ENCODE measurements at places on chromosomes 16 and 17.

GRCh38 chr17:28812748-28813377, 29.7 kb downstream of the FAM222B start:
- peak; percentile 35 for DNase-seq

- peak; percentile 56 for DNase-seq
Observed at GRCh38 chr16:72847187-72848027, 200.5 kb downstream of the ZFHX3 start.

- no peak for DNase-seq
Observed at GRCh38 chr17:47728214-47728877, 4.7 kb upstream of the TBX21 start.

DNA sequence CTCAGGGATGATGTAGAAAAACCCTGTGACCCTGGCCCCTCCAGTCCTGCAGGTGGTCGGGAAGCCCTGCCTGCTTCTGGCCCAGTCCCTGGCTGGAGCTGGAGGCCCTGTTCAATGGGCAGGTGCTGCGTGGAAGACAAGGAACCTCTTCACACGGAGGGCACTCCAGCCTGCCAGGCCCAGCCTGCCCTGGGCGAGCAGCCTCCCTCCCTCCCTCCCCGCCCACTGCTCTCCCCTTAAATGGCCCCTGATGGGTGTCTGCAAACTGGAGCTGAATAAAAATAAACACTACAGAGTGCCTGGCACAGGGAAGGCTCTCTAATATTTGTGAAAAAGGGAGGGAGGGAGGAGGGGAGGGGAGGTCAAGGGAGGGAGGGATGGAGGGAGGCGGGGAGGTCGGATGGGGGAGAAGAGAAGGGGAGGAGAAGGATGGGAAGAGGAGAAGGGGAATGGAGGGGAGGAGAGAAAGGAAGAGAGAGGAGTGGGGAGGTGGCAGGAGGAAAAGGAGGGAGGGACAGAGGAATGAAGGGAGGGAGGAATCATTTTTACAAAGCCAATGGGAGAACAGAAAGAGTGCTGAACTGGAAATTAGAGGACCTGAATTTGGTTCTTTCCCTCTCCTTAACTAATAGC, 222.8 kb upstream of the TNRC6C start:
- no peak for DNase-seq

DNA sequence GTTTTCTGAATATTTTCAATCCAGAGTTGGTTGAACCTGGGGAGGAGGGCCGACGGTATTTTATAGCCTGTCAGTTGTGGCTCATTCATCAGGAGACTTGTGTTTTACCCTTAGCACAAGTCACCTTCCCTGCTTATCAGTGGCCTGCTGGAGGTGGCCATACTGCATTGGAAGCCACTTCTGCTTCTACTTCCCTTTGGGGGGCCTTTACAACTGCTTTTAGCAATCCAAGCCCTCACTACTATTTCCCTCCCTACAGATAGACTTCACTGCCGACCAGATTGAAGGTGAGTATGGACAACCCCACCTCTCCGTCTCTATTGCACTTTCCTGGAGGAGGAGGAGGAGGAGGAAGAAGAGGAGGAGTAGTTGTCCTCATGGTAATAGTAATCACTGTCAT, 4.4 kb downstream of the MYL4 start:
- no peak for DNase-seq

DNA sequence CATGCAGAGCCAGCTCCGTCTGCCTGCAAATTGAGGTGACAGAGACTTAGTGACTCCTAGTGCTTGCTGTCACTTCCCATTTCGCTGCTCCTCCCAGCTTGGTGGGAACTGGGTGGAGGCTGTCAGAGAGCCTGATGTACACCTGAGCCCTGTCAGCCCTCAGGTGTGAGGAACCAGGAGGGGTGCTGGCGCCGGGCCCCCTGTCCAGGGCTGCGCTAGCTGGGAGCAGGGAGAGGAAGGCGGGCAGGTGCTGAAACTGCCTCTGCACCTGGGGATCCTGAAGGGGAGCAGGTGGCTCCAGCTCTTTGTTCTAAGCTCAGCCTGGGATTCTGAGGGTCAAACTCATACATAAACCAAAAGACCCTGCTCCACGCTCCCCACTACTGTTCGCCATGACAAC, 10.8 kb upstream of the WSCD1 start:
- DNase-seq, result no peak

GRCh38 chr17:12627177-12627629, 38.5 kb upstream of the MYOCD start:
- DNase-seq, result no peak

GRCh38 chr16:2866431-2866830, 8.5 kb upstream of the PRSS22 start:
- DNase-seq, result no peak

DNA sequence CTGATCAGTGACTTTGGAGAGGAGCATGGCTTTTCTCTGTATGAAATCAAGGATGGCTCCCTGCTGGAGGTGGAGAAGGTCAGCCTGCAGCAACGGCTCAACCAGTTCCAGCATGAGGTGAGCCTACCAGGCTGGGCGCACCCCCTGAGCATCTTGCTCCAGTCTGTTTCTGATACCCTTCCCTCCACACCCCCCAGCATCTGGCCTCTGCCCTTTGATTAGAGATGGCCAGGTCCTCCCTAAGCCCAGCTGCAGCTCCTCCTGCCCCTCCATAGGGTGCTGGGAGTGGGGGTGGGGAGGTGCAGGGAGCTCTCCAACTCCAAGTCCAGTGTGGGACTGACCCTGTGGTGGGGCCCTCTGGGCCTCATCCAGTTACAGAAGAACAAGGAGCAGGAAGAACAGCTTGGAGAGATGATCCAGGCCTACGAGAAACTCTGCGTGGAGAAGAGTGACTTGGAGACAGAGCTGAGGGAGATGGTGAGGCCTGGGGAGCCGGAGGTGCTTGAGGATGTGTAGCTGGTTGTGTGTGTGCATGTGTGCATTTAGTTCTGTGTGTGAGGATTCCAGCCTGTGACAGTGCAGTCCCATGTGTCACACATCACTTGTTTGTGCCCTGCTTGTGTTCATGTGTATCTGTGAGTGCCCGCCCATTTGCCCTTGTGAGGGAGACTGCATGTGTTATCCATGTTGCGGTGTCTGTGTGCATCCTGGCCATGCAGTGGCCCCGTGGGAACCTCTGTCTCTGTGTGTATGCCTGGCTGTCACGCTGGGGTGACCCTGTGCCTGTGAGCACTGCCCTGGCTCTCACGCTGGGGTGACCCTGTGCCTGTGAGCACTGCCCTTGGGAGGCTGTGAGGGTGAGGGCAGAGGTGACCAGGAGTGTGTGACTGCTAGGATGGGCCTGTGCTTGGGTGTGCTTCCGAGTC, 3.0 kb downstream of the TBKBP1 start:
- DNase-seq, result no peak

DNA sequence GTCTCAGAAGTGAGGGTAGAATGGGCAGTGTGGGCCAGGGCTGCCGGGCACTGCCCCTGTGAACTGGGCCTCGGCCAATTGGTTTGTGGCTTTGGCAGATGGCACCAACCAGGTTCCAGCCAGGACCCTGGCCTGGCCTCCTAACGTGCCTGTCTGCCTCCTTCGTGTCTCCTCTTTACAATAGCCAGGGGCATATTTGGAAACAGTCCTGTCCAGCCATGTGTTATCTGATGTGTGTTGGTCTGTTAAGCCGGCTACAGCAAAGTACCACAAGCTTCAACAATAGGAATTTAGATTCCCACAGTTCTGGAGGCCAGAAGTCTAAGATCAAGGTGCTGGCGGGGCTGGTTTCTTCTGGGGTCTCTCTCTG, 14.6 kb downstream of the CRISPLD2 start:
- DNase-seq, result no peak

Data from HAP-1 (cell line).